ENCODE measurements at places on chromosomes 1 and 21. TPM values are rescaled to one million over a fixed set of nuclear protein-coding genes. Genes with fewer than 3 reads are reported as not detected.

HSPG2 gene
- 163 TPM for total RNA-seq

C1orf21 gene
- 24.2 TPM for total RNA-seq

OR2M7 gene
- total RNA-seq: not detected

SLC22A15 gene
- 12.0 TPM for total RNA-seq

TBX19 gene
- total RNA-seq: 2.2 TPM

- no peak for DNase-seq
These were observed 595 bp downstream of the GABRD start for GRCh38 chr1:2019571-2020309.

- no peak for DNase-seq
These were observed 5.5 kb downstream of the RHOU start for GRCh38 chr1:228740543-228741317.

DNA sequence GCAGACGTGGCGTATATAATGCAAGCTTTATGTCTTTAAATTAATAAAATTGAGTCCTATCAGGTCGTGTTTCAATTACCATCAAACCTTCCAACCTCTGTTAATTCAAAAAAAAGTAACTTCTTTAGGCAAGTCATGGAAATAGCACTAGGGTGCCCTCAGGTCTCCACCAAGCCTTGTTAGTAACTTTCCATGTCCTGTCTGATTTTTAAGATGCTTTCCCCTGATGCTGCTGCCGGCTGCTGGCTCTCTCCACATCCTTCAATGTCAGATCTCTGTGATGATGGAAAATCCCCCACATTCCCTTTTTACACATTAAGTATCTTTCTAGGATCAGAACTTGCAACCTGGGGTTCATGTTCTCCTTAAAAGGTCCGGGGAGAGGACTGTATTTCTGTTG, 3.0 kb downstream of the ERG start:
- no peak for DNase-seq

GRCh38 chr1:40064797-40065499, 24.4 kb downstream of the CAP1 start:
- DNase-seq: no peak

DNA sequence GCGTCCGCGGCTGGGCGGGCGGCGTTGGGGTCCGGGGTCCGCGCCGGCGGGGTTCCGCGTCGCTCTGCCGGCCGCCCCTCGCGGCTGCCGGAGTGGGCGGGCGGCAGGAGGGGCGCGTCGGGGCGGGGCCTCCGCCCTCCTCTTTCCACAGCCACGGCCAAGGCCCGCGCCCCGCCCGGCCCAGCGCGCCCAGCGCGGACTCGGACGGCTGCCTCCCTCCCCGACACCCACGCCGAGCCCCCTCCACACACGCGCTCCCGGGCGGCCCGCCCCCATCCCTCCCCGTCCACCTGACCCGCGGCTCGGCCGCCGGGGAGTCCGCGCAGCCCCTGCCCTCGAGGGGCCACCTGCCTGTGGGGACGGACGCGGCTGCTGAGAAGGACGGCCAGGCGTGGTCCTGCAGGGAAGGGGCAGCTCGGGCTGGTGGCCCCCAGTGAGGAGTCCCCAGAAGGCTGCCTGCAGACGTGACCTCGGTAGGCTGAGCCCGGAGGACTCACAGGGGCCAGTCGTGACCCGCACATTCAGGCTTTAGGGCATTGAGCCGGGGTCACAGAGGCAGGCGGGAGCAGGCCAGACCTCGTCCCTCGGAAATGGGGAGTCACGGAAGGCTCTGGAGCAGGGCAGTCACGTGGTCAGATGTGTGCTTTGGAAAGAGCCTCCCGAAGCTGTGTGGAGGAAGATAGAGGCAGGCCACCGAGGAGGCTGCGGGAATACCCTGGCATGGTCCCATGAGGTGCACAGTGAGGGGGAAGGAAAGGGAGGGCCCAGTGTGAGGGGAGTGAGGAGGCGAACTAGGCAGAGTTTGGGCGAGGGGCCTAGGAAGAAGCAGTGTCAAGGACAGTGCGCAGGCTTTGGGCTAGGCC, at the start of gene COL8A2:
COL8A2 (minus strand) TSS at position 94 of the 863 bp plus-strand sequence. CDS start 24,980 bp downstream, outside the sequence.
- DNase-seq: no peak

- peak; percentile 56 for DNase-seq
These were observed 102.7 kb downstream of the CRYAA start for GRCh38 chr21:43271452-43272020.

- peak; percentile 51 for DNase-seq
These were observed 116.3 kb downstream of the EPHB2 start for GRCh38 chr1:22826604-22827580.

DNA sequence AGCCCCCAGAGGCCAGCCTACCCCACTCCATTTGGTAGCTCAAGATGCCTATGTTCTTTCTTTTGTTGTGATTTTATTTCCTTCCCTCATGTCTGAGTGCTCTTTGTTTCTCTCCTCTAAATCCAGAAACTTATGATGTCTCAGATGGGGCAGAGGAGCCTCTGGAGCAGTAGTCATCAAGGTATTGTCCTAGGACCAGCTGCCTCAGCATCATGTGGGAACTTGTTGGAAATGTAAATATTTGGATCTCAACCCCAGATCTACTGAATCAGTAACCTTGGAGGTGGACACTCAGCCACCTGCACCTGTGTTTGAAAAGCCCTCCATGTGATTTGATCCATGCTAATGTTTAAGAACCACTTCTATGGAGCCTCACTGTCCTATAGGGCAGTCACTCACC, 593.1 kb upstream of the PLXNA2 start:
- DNase-seq: no peak

- DNase-seq: no peak
These were observed 21.6 kb upstream of the SLAMF6 start for GRCh38 chr1:160544647-160545046.

DNA sequence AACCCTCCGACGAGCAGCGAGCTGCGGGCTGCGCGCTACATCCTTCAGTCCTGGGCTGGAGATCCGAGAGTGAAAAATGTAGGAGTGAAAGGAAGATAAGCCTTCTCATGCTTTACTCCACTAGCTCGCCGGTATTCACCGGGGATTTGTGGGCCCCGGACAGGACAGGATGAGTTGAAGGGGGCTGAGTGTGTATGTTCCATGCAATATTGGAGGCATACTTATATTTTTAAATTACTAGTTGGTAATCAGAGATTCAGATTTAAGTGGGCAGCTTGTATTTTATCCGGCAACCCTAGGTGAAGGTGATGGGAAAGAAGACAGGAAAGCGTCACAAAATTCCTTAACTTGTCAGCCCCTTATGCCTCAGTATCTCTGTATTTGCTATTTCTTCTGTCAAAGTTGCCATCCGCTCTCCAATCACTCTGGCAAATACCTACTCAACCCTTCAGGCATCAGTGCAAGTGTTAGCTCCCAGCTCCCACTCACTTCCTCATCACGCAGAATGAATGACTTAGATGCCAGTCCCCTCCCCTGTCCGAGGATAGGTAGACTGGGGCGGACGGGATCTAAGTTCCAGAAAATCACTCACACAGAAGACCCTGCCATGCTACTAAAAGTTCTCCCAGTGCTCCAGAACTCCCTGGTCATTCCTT, 503 bp upstream of the PIGM start:
- DNase-seq: no peak

DNA sequence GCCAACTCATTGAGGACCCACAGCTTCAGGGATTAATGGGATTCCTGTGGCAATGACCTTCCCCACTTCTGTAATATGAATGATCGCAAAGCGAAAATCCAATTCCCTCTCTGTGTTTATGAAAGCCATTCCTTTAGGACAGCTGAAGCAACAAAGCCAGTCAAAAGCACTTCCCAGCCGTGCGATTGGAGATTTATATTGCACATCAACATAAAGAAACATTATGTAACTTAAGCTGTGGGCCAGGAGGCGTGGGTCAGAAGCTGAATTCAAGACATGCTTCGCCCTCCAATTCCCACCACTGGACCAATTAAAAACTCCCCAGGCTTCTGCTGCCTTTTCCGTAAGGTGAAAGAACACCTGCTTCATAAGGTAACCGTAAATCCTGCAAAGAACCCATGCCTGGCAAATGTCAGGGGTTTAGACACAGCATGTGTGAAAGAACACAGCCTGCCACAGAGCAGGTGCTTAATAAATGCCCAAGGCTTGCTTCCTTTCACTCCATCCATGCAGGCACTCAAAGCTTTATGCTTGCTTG, 138.9 kb upstream of the SOD1 start:
- DNase-seq: no peak
